ENCODE measurements at places on chromosomes 12 and 14. TPM values are rescaled to one million over a fixed set of nuclear protein-coding genes. Genes with fewer than 3 reads are reported as not detected.

The AHNAK2 gene
- 0.10 TPM for total RNA-seq

DNA sequence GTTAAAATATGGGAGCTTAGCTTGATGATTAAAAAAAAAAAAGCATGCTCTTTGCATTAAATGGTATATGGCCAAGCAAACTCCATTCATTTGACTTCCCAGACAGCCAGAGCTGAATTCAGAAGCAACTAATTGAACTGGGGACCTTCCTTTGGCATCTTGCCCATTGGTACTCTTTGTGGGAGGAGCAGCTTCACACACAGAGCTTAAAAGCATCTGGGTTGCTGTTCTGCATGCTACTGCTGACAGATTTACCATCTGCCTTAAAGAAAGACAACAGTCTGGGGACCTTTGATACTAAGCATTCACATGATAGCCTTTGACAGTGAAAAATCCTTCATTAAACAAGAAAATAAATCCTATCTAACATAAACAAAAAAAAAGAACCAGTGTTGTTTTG lies 977.9 kb downstream of the TMTC2 start:
- DNase-seq = no peak

DNA sequence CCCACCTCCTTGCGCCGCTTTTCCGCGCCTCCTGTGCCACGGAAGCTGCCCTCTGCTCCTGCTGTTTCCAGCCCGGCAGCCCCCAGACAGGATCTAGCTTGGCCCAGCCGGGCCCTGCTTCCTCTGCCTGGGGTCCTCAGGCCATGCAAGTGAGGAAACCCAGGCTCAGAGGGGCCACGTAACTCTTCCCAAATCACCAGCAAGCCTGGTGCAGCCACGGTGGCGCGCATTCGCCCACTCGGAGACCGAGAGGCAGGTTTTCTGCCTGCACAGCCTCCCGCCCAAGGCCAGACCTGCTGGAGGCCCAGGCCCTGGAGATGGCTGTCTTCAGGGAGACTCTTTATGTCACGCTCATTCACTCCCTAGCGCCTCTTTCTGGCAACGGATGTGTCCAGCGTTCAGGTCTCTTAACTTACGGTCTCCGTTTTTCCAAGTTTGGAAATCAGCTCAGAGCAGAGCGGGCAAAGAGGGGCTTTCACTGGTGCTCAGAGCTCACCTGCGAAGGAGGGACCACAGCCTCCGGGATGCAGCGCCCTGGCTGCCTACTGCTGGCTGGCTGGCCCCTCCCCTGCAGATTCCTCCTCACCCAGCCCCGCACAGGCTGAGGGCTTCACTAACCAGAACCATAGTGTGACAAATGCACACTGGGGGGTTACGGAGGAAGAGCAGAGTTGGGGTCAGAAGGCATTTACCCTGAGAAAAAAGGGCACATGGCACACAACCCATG lies 20.6 kb upstream of the CEP170B start:
- DNase-seq = no peak

The KRT82 gene
- not detected for total RNA-seq

DNA sequence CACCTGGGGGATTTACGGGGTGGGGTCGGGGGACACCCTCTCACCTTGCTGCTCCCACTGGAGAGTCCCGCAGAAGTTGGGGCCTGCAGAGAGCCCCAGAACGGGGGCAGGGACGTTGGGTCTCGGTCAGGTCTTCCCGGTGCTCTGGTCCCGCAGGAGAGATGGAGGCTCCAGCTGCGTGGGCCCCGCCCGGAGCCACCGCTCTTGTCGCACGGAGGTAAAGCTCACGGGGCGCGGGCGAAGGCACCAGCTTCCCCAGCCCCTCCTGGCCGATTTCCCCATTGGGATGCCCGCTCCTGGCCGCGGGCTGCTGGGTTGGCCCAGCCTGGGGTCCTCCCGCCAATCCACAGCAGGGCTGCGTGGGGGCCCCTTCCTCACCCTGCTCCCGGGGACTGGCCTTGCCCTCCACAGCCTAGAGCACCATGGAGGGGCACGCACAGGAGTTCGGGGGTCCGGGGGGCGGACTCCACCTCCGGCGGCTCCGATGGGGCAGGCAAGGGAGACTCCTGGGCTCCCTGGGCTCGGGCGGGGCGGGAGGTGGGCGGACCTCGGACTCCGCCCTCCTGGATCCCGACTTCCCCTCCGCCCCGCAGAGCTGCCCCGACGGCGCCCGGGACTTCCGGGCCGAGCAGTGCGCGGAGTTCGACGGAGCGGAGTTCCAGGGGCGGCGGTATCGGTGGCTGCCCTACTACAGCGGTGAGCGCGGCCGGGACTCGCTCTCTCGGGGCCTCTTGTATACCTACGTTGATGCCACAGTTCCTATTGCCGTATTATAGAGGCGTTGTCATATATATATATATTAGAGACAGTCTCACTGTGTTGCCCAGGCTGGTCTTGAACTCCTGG lies 8.4 kb downstream of the PAPLN start:
- DNase-seq = peak; percentile 67

The KRT77 gene
- not detected for total RNA-seq

GRCh38 chr12:53538209-53538689 lies 31.0 kb upstream of the NPFF start:
- no peak for DNase-seq

- no peak for DNase-seq
Observed at GRCh38 chr14:22194664-22195063, 394.4 kb downstream of the DAD1 start.

The KRT86 gene
- total RNA-seq = not detected

DNA sequence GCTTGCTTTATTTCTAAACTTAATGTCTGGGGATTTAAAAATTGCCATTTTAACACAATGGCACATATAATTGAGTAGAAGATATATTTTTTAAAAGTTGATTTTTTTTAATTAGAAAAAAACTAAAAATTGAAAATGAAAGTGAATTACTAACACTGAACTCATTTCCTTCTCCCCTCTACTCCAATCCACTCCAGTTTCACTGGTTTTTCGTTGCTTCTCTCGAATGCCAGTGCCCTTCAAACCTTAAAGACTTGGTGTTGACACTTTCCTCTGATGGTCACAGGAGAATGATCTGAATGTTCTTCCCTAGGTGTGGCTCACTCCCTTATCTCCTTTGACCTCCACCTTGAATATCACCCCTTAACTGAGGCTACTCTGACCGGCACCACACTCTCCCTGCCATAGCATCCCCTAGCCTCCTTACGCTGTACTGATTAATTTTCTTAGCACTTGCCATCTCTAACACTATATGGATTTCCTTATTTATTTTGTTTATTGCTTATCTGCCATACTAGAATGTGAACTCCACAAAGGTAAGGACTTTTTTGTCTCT lies 107.1 kb downstream of the LIN7A start:
- DNase-seq = no peak

The NINJ2 gene
- total RNA-seq = 2.5 TPM

- DNase-seq = no peak
Observed at GRCh38 chr14:57634335-57634734, 140.7 kb upstream of the CCDC198 start.

The SART3 gene
- 82.5 TPM for total RNA-seq

The GLS2 gene
- total RNA-seq = 5.5 TPM

GRCh38 chr12:45257185-45257930 lies 41.5 kb downstream of the ANO6 start:
- DNase-seq = peak; percentile 12

DNA sequence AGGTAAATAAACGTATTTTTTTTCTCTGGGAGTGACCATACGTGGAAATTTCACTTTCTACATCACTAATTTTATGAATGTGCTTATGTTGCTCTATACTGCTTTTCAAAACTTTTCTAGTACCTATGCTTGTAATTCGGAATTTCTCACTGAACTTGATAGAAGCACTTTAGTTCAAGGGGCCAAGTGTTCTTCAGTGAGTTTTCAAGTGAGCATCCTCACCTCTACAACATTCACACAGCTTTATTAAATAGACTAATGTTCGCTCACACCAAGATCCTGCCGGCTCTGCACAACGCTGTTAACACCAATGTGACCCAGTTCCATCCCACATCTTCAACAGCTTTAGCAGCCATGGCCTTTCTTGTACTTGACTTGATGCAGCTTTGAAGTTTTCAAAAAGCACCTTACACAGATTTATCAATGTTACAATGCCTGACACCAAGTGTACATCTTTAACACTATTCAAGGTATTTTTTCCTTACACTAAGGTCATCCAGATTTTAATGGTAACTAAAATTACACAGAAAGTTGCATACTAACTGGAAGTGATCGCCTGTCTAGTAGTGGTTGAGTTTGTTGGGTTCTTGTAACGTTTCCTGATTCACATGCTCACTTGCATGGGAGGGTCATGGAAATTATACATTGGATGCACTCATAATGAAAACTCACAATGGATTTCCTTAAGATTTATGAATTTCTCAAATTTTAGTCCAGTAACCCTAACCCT lies 4.5 kb downstream of the UBC start:
- no peak for DNase-seq

GRCh38 chr14:24036169-24036962 lies 15.4 kb upstream of the CARMIL3 start:
- peak; percentile 78 for DNase-seq

- DNase-seq = no peak
Observed at GRCh38 chr12:32301216-32301615, 98.1 kb upstream of the FGD4 start.

DNA sequence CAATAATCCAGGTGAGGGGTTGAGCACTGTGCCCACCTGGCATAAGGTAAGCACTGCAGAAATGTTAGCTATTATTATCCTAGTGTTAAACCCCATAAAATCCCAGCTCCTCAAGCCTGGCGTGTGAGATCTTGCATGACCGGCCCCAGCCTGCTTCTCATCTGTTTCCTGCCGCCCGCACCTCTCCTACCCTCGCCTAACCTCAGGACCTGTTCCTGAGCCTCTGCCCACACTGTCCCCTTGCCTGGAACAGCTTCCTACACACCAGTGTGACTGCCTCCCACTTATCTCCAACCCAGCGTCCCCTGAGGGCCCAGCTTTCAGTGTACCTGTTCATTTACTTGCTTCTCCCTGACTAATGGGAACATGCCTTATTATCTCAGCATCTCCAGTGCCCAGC lies 24.7 kb downstream of the ISCA2 start:
- no peak for DNase-seq

- no peak for DNase-seq
Observed at GRCh38 chr12:55931317-55931779, 386 bp downstream of the DGKA start.

DNA sequence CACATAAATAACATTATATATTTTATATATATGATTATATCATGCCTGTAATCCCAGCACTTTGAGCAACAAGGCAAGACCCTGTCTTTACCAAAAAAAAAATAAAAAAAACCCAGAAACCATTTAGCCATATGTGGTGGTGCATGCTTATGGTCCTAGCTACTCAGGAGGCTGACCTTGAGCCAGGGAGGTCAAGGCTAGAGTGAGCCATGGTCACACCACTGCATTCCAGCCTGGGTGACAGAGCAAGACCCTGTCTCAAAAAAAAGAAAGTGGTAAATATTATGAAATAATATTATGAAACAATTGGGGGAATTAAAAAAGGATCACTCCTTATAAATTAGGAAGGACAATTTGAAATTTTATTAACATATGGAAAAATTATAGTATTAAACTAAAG lies 16.0 kb downstream of the RAD51B start:
- DNase-seq = no peak

DNA sequence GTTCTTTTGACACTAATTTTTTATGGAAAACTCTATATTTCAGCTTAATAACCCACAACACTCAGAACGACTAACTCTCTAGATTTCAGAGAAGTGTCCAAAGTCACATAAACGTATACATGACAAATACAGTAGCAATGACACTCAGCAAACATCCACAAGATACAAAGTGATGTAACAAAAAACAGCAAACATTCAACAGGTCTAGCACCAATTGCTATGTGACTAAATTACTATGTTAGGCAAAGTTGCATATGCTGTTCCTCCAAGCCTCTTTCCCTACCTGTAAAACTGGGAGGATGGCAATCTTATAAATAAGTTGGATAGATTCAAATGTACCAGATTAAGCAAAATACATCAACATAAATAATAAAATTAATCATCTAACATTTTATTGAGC lies 1.7 kb downstream of the RECQL start:
- no peak for DNase-seq
